Naive thymus-derived CD4-positive, alpha-beta T cell (primary cell): ENCODE measurements at places on chromosomes 3 and 15. TPM values are rescaled to one million over a fixed set of nuclear protein-coding genes. Genes with fewer than 3 reads are reported as not detected.
A peak's percentile ranks its signal among the peaks of the same experiment; 100 is the strongest.

The GCNT3 gene
- total RNA-seq = not detected in 2 replicates

DNA sequence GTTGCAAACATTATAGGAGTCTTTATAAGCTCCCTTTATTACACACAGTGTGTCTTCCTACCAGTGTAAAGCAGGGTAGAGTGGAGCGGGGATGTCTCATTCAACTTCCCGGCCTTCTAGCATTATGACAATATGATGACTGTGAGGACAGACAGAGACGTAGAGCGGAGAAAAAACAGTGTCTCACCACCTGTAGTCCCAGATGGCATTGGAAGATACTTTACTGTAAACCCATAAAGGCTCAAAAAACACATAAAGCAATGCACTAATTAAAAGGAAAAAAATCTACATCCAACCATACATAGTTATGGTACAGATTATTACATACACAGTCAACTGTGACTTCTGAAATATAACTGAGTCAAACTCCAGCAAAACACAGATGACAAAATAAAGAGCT, 383.7 kb downstream of the MAGI1 start:
- no peak for DNase-seq

DNA sequence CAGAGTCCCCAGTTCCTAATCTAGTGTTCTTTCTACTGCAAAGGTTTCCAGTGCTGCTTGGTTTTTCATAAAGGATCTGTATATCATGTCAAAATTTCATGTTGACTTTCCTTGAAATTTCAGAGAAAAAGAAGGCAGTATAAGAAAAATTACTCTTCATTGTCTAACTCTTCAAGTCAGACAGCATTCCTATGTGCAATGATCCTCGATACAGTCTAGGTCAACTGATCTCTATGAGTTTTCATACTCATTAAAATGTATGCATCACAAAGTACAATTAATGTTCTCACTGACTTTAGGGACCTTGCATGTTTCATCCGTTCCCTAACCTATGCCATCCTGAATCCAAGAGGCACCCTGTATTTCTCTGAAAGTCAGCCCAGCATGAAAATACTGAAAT, 317.3 kb downstream of the ZBTB20 start:
- no peak for DNase-seq

DNA sequence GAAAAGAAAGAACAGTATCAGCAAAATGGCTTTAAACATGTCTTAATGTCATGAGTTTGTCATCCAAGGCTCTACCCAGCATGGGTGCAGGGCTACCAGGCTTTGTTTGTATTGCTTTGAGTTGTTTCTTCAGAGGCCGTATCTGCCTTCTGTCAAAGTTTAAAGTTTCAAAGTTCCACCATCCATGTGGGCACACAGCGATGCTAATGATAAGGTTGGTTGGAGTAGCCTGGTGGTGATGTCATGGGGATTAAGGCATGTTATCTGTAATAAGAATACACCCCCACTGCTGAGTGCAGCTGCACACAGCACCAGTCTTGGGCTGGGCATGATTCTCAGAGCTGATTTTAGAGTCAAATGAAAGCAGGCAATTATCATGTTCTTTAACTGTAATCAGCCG, 72.0 kb upstream of the LRTM1 start:
- no peak for DNase-seq

DNA sequence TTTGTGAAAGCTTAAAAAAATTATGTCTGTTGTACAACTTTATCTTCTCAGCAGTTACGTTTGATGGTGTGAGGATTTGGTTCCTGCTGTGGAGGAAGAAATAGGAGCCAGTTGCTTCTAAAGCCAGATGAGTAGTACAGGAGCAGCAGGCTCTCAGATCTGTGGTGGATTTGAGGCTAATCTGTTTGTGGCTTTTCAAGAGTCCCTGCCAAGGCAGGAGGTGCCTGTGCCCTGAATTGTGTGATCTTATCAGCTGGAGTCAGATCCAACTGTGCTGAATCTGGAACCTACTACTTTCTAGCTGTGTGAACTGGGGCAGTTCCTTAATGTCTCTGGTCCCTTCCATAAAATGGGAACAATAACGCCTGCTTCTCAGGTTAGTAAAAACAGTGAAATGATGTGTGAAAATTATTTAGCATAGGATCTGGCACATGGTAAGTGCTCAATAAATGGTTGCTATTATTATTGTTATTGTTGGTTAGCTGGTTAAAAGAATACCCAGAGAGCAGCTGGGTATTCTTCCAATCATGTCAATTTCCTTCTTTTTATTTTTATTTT, 7.7 kb downstream of the CLDN11 start:
- no peak for DNase-seq

- DNase-seq = no peak
These were observed 54.7 kb upstream of the TRPM1 start for GRCh38 chr15:31156226-31156625.

The CHL1 gene
- total RNA-seq = not detected

The ADAMTS17 gene
- 2.0 and 2.4 TPM in 2 replicates for total RNA-seq

- no peak for DNase-seq
These were observed 15.2 kb downstream of the ST3GAL6 start for GRCh38 chr3:98778383-98778782.

The HTR3E gene
- not detected for total RNA-seq

GRCh38 chr3:104556372-104557078, 810.2 kb upstream of the ALCAM start:
- no peak for DNase-seq

The GOLGA8T gene
- not detected for total RNA-seq

GRCh38 chr15:99197856-99198255, 51.5 kb downstream of the TTC23 start:
- no peak for DNase-seq

GRCh38 chr15:43219929-43220928, 589 bp downstream of the EPB42 start:
- no peak for DNase-seq

The MYO5C gene
- 0.88 TPM for total RNA-seq

DNA sequence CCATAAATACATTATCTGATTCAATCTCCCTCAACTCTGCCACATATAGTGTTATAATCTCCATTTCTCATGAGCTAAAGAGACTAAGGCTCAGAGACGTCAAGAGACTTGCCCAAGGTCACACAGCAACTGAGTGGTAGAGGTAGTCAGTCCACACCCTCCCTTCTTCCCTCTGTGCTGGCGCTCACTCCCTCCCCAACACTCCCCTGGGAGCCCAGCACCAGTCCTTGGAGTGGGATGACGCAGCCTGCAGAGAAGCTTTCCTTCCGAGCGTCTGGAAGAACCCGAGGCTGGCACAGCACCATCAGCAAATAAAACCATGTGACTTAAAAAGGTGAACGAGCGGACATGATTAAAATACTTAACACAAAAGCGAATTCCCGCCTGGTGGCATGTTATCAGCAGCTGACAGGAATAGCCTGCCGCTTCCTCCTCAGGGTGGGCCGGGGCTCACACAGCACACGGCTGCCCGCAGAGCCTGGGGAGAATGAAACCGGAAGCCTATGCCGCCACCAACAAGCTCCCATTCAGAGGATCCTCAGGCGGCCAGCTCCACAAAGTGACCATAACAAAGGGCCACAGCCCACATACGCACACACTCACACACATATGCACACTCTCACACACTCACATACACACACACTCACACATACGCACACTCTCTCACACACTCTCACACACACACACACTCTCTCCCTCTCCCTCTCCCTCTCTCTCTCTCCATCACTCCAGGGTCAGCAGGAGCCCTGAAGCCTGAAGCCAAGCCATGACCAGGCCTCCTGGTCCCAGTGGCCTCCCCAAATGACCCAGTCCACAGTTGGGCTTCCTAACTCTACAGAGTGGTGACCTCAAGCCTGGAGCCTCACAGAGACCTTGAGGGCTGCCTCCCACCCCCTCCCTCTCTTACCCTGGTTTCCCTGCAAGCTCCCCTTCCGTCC, 120.5 kb downstream of the XXYLT1 start:
- DNase-seq = peak; percentile 8

- no peak for DNase-seq
These were observed 80.1 kb downstream of the SATB1 start for GRCh38 chr3:18345015-18345367.

The CD96 gene
- 257 TPM for total RNA-seq

DNA sequence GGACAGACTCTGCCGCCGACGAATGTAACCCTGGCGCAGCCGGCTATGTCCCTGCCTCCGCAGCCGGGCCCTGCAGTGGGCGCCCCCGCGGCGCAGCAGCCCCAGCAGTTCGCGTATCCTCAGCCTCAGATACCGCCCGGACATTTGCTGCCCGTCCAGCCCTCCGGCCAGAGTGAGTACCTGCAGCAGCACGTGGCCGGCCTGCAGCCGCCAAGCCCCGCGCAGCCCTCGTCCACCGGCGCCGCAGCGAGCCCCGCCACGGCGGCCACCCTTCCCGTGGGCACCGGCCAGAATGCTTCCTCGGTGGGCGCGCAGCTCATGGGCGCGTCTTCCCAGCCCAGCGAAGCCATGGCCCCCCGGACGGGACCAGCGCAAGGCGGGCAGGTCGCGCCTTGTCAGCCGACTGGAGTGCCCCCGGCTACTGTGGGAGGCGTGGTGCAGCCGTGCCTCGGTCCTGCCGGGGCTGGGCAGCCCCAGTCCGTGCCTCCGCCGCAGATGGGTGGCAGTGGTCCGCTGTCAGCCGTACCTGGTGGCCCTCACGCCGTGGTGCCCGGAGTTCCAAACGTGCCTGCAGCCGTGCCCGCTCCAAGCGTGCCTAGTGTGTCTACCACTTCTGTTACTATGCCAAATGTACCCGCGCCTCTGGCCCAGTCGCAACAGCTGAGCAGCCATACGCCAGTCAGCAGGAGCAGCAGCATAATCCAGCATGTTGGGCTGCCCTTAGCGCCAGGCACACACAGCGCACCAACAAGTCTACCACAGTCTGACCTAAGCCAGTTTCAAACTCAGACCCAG, 2.4 kb downstream of the TSC22D2 start:
- DNase-seq = peak; percentile 3

The SKIC8 gene
- 45.4 TPM for total RNA-seq
